ENCODE measurements at places on chromosomes 12 and 14.

DNA sequence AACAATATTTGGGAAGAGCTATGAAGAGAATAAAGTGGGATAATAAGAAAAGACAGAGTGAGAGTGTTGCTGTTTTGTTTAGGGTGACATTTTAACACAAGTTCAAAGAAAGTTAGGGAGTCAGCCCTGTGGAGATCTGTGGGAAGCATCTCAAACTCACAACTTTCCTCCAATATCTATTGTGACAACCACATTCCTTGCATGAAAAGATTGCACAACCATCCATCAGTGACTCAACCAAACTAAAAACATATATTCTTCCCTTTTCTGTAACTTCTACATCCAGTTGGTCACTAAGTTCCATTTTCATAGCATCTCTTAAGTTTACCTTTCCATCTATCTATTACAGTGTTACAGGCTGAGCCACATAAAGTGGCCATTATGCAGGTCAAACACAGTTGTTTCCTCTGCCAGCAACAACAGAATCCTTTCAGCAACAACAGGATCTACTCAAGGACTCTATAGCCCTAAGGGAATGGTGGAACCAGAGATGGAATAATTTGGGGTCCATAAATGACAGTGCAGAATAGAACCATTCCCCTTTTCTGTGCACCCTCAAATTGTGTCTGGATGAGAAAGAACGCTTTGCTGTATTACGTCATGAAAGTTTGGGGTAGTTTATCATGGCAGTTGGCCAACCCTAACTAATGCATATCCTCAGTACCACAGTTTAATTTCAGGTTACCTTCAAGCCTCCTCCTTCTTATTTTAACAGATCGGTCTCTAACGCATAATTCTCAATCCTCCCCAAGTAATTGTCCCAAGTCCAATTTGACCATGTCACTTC, 118.8 kb downstream of the ST8SIA1 start:
- no peak overlapping the region for H3K4me3 ChIP-seq
- no peak overlapping the region for H3K27ac ChIP-seq
- no peaks in the 10 kb centered on the region for H3K36me3 ChIP-seq
- H3K4me1 ChIP-seq, result no peaks in the 10 kb centered on the region
- H3K27me3 ChIP-seq, result no peaks in the 10 kb centered on the region
- DNase-seq, result no peak

DNA sequence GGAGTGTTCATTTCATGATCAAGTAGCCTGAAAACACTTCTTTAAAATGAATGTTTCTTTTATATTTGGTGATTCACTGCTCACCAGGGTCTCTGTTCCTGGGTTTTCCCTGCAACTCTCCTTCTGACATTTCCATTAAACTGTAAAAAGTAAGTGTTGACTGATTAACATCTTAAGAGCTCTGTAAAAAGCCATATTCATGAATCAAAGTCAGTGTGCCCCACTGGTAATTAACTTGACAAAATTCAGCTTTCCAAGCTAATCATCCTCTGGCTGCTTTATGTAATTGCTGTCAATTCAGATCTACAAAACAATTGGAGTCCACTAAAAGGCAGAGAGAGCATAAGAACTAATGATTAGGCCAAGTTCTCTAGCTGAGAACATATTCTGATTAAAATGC, 41.6 kb downstream of the CNTN1 start:
- H3K27me3 ChIP-seq, result no peaks in the 10 kb centered on the region
- H3K36me3 ChIP-seq, result no peaks in the 10 kb centered on the region
- no peak for DNase-seq
- H3K4me1 ChIP-seq, result no peaks in the 10 kb centered on the region
- H3K27ac ChIP-seq, result no peak overlapping the region

- no peak overlapping the region for H3K27ac ChIP-seq
- no peaks in the 10 kb centered on the region for H3K27me3 ChIP-seq
- no peaks in the 10 kb centered on the region for H3K4me1 ChIP-seq
- no peaks in the 10 kb centered on the region for H3K36me3 ChIP-seq
- DNase-seq, result no peak
These were observed 17.0 kb downstream of the CAMKK2 start for GRCh38 chr12:121279507-121279915.

GRCh38 chr14:68571114-68571591, 221.7 kb downstream of the ZFP36L1 start:
- H3K27me3 ChIP-seq, result no peaks in the 10 kb centered on the region
- no peak overlapping the region for H3K27ac ChIP-seq
- no peaks in the 10 kb centered on the region for H3K36me3 ChIP-seq
- no peak for DNase-seq

DNA sequence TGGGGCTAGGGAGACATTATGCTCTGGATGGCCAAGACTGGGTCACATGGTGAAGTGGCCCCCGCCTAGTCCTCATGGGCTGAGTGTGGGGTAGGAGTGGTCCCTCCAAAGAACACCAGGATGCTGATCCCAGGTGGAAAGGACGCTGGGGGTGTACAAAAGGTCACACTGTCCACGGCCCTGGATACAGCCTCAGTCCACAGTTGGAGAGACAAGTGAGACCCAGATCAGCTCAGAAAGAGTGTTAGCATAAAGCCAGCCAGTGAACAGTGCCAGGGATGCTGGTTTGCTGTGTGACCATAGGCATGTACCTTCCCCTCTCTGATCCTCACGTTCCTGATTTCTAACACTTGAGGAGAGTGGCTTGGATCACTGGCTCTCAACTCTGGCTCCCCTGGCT, 13.4 kb upstream of the OAS2 start:
- no peaks in the 10 kb centered on the region for H3K36me3 ChIP-seq
- H3K27me3 ChIP-seq, result no peaks in the 10 kb centered on the region
- no peaks in the 10 kb centered on the region for H3K4me1 ChIP-seq
- H3K4me3 ChIP-seq, result no peak overlapping the region
- DNase-seq, result no peak

GRCh38 chr12:120939523-120939922, 35.4 kb upstream of the SPPL3 start:
- no peak overlapping the region for H3K4me3 ChIP-seq
- no peaks in the 10 kb centered on the region for H3K36me3 ChIP-seq
- H3K27me3 ChIP-seq, result no peaks in the 10 kb centered on the region
- no peak overlapping the region for H3K27ac ChIP-seq
- DNase-seq, result no peak

GRCh38 chr12:2691345-2692071, 103.3 kb upstream of the FKBP4 start:
- H3K36me3 ChIP-seq, result no peaks in the 10 kb centered on the region
- no peak overlapping the region for H3K4me3 ChIP-seq
- H3K27ac ChIP-seq, result no peak overlapping the region
- H3K4me1 ChIP-seq, result no peaks in the 10 kb centered on the region
- H3K27me3 ChIP-seq, result no peaks in the 10 kb centered on the region
